Metanephros (tissue), 2 donors: ENCODE measurements at places on chromosomes 4 and X. TPM values are rescaled to one million over a fixed set of nuclear protein-coding genes. Genes with fewer than 3 reads are reported as not detected.

The FDCSP gene
- total RNA-seq: 0.82 TPM

The SULT1B1 gene
- 1.6 TPM for total RNA-seq

The TEX13B gene
- total RNA-seq: not detected

The JCHAIN gene
- total RNA-seq: 5.1 TPM

The DOK7 gene
- total RNA-seq: 2.0 TPM

The HELT gene
- total RNA-seq: not detected

The ADH1B gene
- 36.6 TPM for total RNA-seq

The LDB2 gene
- 225 TPM for total RNA-seq

The SLC9B1 gene
- 5.0 TPM for total RNA-seq

The ARAP2 gene
- 17.4 TPM for total RNA-seq
